ENCODE measurements at places on chromosomes 7 and 10.

- peak; percentile 73 for DNase-seq
These were observed 86.1 kb downstream of the EGFR start for GRCh38 chr7:55104712-55105433.

DNA sequence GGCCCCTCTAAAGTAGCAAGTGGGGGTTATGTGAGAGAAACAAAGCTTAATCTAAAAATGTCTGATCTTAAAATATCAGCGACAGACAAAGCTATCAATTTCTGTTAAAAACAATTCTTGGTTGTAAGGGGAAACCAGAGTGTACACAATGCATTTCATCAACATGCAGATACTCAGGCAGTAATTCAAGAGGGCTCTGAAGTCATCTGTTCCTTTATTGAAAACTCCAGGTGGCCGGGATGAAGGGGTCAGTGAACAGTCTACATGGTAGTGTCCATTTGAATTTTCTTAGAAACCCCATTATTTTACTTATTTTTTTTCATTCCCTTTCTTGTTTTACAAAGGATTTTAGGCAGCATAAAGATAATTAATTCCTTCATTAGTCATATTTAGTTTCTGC, 36.7 kb upstream of the BTBD16 start:
- DNase-seq = no peak

- no peak for DNase-seq
These were observed 264.3 kb downstream of the AUTS2 start for GRCh38 chr7:69862413-69863064.

DNA sequence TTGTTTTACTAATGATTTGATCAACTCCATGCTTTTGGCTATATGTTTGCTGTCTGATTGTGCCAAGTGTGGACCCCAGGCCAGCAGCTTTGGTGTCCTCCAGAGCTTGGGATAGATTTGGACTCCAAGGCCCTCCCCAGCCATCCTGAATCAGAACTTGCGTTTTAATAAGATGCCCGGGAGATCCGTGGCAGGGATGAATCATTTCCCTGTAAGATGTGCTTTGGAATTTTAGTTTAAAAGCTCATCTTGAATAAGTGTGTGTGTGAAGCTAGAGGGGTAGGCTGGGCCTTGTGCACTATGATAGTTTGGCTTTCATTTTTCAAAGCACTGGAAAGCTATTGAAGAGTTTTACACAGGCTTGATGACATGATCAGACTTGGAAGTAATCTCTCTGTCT, 66.2 kb upstream of the SDK1 start:
- DNase-seq = no peak

DNA sequence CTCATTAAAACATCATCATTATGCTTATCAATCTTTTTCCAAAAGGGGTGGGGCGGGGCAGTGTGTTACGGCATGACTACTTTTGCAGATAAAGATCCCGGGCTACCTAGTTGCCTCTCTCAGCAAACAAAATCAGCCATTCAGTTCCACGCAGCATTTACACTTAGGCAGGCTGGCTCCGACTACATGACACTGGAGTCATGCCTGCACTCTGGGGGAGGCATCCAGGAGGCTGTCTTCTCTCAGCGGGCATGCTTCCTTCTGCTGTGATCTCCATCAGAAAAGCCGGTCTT, 193.9 kb upstream of the TCF7L2 start:
- DNase-seq = no peak

DNA sequence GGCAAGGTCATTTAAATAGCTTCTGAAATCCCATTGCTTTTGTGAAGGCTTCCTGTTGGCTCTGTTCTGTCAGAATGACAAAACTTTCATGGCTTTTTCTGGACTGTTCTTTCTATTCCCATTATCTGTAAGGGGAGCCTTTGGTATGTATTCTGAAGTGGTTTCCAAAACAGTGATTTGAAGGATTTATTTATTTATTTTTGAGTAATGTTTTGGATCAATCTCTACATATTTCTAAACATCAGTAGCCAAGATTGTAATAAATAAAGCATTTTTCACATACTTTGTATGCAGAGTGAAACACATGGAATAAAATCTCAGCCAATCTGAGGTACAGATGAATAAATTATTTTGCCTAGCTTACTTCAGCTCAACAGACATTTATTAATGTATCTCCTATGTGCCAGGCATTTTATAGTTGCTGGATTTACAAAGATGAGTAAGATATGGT, 121.1 kb downstream of the BBS9 start:
- peak; percentile 66 for DNase-seq

DNA sequence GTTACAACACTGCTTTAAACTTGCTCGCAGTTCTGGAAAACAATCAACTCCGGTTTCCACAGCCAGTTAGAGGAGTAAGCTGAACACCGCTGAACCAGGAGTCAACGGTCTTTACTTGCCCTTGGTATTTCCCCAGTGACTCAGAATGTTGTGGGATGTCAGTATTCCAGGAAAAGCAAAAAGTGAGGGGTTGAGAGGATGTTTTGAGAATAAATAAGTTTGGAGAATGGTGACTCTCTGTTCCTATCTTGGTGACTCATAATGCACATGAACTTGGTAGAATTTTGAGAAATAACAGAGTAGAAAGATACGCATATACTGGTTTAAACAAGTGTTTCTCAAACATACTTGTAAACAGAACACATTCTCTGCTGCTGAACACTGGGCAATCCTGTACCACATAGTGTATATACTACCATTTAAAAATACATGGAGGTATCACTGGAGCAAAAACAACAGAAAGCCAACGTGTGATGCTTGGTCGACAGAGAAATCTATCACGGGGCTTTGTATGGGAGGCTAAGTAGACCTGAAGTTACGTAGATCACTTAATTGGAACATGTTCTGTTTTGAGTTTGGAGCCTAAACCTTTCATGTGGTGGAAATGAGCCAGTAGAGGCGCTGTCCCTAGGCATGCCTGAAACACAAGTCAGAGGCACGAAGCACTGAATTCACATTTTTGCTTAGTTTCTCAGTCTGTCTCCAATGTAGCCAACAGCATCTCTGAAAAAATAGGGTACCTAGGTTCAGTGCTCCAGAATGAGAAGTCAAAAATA, 534.3 kb downstream of the PARD3 start:
- peak; percentile 98 for DNase-seq

DNA sequence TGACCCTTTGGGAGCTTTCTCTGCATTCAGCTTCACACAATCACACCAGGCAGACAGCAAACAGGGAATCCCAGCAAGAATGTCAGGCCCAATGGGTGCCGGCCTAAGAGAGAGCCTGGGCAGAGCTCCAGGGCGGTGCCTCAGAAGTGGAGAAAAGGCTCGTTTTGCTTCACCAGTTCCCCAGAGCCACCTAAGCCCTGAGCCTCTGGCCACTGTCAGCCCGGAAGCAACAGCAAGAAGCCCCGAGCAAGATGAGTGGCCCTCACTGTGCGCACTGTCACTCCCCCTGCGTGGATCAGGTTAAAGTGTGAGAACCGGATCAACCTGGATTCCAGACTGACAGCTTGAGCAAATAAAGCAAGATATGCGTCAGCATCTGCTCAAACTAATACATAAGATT, 14.7 kb downstream of the CNPY1 start:
- DNase-seq = no peak

DNA sequence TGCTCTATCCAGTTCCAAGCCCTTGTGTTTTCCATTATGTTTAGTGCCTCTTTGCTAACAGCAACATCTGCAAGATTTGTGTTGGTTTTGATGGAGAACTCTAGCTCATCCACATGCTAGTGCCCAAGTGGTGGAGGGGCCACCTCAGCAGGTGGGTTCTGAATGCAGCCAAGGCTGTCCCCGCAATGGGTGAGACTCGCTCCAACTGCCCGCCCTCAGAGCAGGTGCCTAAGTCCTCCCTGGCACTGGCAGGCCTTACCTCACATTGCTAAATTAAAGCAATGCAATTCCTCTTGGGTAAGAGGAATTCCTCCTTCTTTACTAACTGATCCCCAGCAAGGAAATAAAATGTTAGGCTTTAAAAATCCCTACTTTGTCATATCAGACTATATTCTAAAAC, 146.8 kb downstream of the ADCY1 start:
- no peak for DNase-seq

- DNase-seq = no peak
These were observed 209.9 kb downstream of the CHCHD3 start for GRCh38 chr7:132872034-132872433.

GRCh38 chr7:138151731-138152577, 75.7 kb downstream of the AKR1D1 start:
- DNase-seq = no peak

GRCh38 chr10:96609510-96609909, 22.7 kb upstream of the TM9SF3 start:
- DNase-seq = no peak

- DNase-seq = peak; percentile 87
These were observed 1.2 kb downstream of the FLNC start for GRCh38 chr7:128831178-128831993.

GRCh38 chr10:46000538-46000937, 28.2 kb downstream of the TIMM23 start:
- no peak for DNase-seq

- peak; percentile 30 for DNase-seq
These were observed 450.0 kb downstream of the SUGCT start for GRCh38 chr7:40584667-40585433.

GRCh38 chr10:28130267-28130666, 131.4 kb upstream of the ODAD2 start:
- DNase-seq = peak; percentile 63

- peak; percentile 87 for DNase-seq
These were observed 47.6 kb upstream of the PPIF start for GRCh38 chr10:79299397-79300241.

- DNase-seq = no peak
These were observed 23.0 kb downstream of the AMZ1 start for GRCh38 chr7:2710901-2711551.

DNA sequence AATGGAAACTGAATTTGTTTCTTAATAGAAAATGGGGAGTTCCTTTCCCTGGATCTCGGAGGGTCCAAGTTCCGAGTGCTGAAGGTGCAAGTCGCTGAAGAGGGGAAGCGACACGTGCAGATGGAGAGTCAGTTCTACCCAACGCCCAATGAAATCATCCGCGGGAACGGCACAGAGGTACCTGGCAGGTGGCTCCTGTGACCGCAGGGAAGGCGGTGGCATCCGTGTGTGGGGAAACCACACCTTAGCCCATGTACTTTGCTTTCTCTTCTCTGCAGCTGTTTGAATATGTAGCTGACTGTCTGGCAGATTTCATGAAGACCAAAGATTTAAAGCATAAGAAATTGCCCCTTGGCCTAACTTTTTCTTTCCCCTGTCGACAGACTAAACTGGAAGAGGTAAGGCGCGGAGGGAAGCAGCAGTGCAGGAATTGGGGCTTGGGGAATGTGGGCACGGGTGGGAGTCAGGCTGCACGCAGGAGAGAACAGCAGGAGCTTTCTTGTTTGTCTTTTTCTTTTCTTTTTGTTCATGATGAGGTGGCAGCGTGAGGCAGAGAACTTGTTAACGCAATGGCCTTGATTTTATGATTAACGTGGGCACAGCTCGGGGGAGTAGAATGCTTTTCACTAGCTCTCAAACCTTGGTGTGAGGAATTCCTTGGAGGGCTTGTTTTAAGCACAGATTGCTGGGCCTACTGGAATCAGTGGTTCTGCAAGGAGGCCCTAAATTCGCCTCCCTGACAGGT, 12.8 kb downstream of the HKDC1 start:
- no peak for DNase-seq

- no peak for DNase-seq
These were observed 109.5 kb upstream of the HABP2 start for GRCh38 chr10:113443141-113443925.

GRCh38 chr10:30070001-30070685, 10.8 kb upstream of the JCAD start:
- DNase-seq = no peak

GRCh38 chr10:111988646-111989045, 194.9 kb downstream of the GPAM start:
- DNase-seq = no peak

- no peak for DNase-seq
These were observed 46.1 kb downstream of the CCSER2 start for GRCh38 chr10:84374455-84374854.

DNA sequence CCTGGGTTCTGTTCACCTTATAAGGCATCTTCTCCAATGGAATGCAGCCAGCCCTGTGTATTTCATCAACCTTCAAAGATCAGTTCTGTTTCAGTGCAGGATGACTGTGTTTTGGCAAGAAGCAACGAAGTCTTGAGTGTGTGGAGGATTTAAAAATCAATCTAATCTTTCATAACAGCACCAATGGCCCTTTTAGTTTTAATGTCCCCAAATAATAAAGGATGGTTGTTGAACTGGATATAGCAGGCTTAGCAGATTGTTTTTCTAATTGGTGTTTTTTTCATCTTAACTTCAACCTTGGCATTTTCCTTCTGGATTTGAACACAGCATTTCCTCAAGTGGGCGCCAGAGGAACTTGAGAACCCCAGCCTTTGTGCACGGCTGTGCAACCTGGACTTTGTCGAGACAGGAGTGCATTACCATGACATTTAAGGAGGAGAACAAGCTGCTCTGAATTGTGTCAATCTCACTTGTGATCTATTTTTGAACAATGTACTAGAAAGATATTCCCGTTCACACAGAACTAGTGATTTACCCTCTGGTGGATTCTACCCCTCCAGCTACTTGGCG, 313.3 kb upstream of the AKR1E2 start:
- DNase-seq = peak; percentile 73

DNA sequence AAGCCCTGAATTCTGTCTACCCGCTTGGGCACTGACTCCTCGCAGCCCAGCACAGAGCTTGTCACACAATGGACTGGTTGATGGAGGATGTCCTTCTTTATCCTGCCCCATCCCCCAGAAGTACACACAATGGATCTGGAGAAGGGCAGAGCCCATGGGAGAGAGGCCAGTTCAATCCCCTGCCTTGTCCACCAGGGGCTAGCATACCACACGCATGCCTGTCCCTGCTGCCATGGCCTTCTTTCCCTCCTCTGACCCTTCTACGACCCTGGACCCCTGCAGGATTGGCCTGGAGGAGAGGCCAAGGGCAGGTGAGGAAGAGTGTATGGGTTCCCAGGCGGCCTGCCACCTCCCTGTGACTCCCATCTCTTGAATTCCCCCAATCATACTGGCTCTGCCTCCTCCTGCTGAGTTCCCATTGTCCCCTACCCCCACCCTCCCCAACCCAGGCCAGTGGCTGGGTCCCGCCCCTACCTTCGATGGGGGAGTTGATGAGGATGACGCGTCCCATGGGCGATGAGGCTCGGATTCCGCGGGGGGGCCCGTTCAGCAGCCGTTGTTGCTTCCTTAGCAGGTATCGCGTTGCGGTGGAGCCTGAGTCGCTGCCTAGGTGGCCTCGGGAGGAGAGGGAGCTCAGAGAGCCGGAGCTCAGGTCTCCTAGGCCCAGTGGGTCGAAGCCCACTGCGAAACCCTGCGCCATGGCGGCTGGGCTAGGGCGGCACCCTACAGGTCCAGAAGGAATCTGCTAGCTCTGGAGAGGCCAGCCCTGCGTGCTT, 1.2 kb downstream of the PDZD7 start:
- DNase-seq = no peak

DNA sequence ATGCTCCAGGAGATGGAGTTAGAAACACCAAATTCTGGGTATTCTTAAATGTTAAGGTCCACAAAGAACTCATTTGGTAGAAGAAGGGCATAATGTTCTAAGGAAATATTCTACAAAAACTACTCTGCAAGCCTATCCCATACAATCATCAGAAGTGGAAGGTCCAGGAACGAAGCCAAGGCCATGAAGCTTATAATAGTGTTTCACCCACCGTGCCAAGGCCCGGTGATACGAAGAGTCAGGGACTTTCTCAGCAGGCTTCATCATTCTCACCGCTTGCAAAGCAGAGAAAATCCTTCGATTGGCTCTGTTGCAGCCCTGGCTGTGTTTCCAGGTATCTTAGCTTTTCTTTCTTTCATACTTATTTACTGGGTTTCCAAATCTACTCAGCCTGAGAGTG, 351.9 kb upstream of the CELF2 start:
- DNase-seq = no peak

GRCh38 chr10:36038316-36038955, 396.3 kb upstream of the FZD8 start:
- no peak for DNase-seq

- DNase-seq = peak; percentile 41
These were observed 74.9 kb downstream of the PCGF5 start for GRCh38 chr10:91295346-91295745.

Data from astrocyte of the spinal cord (primary cell).